ENCODE measurements at places on chromosomes 6 and 20. TPM values are rescaled to one million over a fixed set of nuclear protein-coding genes. Genes with fewer than 3 reads are reported as not detected.

TPD52L2 gene
- total RNA-seq: 128 TPM

KCNB1 gene
- total RNA-seq: under 0.01 TPM

FILIP1 gene
- total RNA-seq: 6.5 TPM

STMN3 gene
- total RNA-seq: 6.1 TPM

TRIM31 gene
- total RNA-seq: not detected
